Activated T-helper 1 cell treated with anti-CD3 and anti-CD28 coated beads, Interleukin-12 subunit alpha, Interleukin-12 subunit beta, Interleukin-2, Interleukin-4 antibody, amounts not matched to agents 30 ng/mL and 10 ng/mL and 1 ng/mL, durations not matched to agents 14 hours and 24 hours and 36 hours (primary cell): ENCODE measurements at places on chromosomes 2 and 18. TPM values are rescaled to one million over a fixed set of nuclear protein-coding genes. Genes with fewer than 3 reads are reported as not detected.

- no peak for DNase-seq
Observed at GRCh38 chr2:54477896-54478295, 21.8 kb downstream of the SPTBN1 start.

GRCh38 chr2:183079139-183079775 lies 710 bp downstream of the DUSP19 start:
- DNase-seq: no peak

GRCh38 chr18:62289047-62289446 lies 36.1 kb upstream of the TNFRSF11A start:
- DNase-seq: no peak

DNA sequence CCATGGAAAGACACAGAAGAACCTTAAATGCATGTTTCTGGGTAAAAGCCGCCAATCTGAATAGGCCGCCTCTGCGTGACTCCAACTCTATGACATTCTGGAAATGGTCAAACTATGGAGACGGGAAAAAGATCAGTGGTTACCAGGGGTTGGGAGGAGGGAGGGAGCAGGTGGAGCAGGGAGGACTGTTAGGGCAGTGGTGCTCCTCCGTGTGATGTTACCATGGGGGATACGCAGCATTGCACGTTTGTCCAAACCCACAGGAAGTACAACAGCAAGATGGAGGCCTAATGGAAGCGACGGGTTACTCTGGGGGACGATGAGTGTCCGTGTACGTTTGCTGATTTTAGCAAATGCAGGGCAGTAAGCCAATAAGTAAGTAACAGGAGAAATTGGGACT lies 17.2 kb downstream of the TMEM18 start:
- DNase-seq: no peak

- DNase-seq: peak; percentile 81
Observed at GRCh38 chr2:234483568-234484251, 13.2 kb downstream of the ARL4C start.

The PLCD4 gene
- 0.54 and 0.62 TPM in 2 replicates for total RNA-seq

GRCh38 chr2:17136231-17136630 lies 382.0 kb downstream of the RAD51AP2 start:
- DNase-seq: no peak

DNA sequence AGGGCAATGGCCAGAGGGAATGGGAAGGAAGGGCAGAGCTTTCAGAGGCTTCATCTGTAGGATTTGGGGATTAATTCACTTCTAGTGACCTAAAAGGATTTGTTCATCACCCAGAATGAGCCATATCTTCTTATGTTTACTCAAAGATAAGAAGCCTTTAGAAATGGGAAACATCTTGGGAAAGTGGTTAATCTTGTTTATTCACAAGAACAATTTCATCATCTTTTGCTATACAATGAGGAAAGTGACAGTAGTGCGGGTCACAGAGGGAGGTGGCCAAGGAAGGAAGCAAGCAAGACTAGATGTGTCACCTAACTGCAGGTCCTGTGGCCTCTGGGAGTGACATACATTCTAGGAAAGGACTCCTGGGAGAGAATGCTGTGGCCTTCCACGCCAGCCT lies 140.4 kb upstream of the ALPP start:
- no peak for DNase-seq

- no peak for DNase-seq
Observed at GRCh38 chr2:886072-887022, 64.3 kb upstream of the SNTG2 start.

The APLF gene
- total RNA-seq: 2.3 and 3.0 TPM in 2 replicates

The ID2 gene
- 301 and 306 TPM in 2 replicates for total RNA-seq

DNA sequence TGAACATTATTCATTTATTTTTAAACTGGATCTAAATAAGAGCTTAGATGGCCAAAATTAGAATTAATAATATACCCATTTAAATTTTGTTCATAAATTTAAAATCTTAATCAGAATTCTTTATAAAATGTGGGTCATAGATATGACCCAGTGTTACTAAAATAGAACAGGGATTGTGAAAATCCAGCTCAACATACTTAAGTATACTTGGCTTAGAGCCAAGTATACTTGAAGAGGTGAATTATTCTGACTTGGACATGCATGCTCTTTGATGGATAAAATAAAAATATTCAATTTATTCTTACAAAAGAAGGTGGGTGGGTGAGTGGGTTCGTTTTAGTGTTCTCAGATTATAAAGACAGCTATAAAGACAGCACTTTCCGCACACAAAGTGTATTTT lies 70.7 kb downstream of the SPOPL start:
- DNase-seq: no peak

GRCh38 chr2:119463136-119463535 lies 31.5 kb downstream of the TMEM37 start:
- DNase-seq: no peak

GRCh38 chr2:101496279-101496678 lies 21.4 kb upstream of the RFX8 start:
- DNase-seq: no peak

- DNase-seq: no peak
Observed at GRCh38 chr2:86480105-86480504, 38.9 kb downstream of the KDM3A start.

GRCh38 chr2:226553333-226553732 lies 246.3 kb downstream of the IRS1 start:
- DNase-seq: no peak

The MLPH gene
- total RNA-seq: not detected in 2 replicates

DNA sequence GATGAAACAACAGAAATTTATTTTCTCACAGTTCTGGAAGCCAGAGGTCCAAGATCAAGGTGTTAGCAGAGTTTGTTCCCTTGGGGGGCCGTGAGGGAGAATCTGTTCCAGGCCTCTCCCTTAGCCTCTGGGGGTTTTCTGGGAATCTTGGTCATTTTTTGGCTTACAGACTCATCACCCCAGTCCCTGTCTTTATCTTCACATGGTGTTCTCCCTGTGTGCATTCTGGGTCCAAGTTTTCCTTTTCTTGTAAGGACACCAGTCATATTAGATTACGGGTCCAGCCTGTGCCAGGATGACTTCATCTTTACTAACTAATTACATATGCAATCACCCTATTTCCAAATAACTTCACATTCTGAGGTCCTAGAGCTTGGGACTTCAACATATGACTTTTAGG lies 292.5 kb upstream of the TRIB2 start:
- DNase-seq: no peak

DNA sequence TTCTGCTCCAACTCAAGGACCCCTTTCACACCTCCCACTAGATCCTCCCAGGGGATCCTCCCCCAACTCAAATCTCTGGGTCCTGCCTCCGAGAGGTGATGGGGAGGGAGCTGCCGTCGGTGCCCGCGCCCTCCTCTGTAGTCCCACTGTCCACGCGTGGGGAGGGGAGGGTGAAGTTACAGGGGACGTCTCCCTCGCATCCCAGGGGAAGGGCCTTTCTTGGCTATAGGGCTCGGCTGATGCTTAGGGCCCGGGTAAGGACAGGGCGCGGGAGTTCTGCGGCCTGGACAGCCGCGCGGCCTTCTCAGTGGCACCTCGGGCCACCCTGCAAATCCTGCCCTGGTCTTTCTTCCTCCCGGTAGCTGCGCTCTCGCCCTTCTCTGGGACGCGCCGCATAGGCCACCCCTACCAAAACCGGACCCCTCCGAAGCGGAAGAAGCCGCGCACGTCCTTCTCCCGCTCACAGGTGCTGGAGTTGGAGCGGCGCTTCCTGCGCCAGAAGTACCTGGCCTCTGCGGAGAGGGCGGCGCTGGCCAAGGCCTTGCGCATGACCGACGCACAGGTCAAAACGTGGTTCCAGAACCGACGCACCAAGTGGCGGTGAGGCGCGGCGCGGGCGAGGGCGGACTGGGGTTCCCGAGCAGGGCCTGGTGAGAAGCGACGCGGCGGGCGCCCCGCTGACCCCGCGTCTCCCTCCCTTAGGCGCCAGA lies 1.2 kb downstream of the TLX2 start:
- DNase-seq: no peak

The MIB1 gene
- total RNA-seq: 29.8 and 31.7 TPM in 2 replicates

- DNase-seq: no peak
Observed at GRCh38 chr2:195407783-195408182, 249.2 kb upstream of the SLC39A10 start.

- no peak for DNase-seq
Observed at GRCh38 chr2:196329959-196330358, 158.6 kb upstream of the STK17B start.

DNA sequence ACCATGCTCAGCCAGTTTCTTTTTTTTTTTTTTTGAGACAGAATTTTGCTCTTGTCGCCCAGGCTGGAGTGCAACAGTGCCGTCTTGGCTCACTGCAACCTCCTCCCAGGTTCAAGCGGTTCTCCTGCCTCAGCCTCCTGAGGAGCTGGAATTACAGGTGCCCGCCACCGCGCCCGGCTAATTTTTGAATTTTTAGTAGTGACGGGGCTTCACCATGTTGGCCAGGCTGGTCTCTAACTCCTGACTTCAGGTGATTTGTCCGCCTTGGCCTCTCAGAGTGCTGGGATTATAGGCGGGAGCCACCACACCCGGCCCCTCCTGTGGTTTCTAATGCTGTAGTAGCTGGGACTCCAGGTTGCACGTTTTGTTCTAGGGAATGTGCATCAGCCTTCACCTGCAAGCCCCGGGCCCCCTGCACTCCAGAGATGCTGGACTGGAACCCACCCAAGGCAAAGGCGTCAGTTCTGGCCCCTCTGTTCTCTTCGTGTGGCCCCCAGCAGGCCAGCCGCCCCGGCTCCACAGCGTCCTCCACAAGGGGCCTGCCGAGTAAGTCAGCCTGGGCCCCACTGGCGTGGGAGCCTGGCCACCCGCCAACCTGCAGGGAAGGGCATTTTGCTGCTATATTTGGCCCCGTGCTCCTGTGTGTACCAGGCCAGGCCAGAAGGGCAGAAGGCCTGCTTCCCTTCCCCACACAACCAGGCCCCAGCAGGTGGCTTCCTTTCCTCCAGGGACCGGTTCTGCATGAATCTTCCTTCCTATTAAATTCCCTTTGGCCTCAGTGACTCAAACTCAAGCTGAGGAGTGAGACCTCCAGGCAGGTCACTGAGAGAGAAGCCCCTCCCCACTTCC lies 25.7 kb upstream of the B3GNT7 start:
- DNase-seq: no peak

The ZC3H6 gene
- 3.3 and 4.3 TPM in 2 replicates for total RNA-seq

GRCh38 chr2:204110751-204111516 lies 174.4 kb downstream of the ICOS start:
- DNase-seq: no peak

The POTEI gene
- total RNA-seq: not detected in 2 replicates

GRCh38 chr2:230821991-230822520 lies 42.7 kb upstream of the ITM2C start:
- no peak for DNase-seq

DNA sequence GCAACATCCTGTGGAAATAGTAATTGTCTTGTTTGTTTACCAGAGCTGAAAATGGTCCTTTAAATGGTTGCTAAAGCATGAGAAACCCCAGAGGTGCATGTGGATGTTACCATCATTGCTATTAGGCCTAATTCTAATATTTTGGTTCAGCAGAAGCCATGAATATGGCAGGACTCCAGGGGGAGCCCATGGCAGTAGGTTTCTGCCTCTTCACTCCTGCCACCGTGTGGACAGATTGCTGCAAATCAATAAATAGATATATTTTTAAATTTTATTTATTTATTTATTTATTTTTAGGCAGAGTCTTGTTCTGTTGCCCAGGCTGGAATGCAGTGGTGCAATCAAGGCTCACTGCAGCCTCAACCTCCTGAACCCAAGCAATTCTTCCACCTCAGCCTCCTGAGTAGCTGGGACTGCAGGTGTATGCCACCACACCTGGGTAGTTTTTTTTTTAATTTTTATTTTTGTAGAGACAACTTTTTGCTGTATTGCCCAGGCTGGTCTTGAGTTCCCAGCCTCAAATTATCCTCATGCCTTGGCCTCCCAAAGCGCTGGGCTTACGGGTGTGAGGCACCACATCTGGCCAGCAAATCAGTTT lies 54.9 kb upstream of the CAPN13 start:
- DNase-seq: no peak

- no peak for DNase-seq
Observed at GRCh38 chr2:21069746-21070340, 26.0 kb upstream of the APOB start.

The OSR1 gene
- total RNA-seq: not detected in 2 replicates

The KCMF1 gene
- total RNA-seq: 98.1 and 108 TPM in 2 replicates

The GPR55 gene
- total RNA-seq: 0.13 and 0.29 TPM in 2 replicates

DNA sequence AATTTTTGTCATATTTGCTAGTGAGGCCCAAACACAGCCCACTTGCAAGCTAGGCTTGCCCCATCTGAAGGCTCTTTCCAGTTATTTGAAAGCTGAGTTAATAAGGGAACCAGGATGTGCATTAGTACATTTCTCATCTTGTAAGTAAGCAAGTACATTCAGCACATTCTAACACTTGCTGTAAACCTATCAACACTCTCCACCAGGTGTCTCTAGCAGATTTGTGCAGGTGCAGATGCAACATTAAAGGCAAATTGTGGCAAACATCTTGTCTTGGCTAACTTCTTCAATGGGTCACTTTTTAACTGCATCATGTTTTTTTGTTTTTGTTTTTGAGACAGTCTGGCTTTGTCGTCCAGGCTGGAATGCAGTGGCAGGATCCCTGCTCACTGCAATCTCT lies 25.3 kb upstream of the MFSD6 start:
- DNase-seq: peak; percentile 32

GRCh38 chr18:12238826-12239225 lies 15.3 kb upstream of the CIDEA start:
- DNase-seq: no peak

DNA sequence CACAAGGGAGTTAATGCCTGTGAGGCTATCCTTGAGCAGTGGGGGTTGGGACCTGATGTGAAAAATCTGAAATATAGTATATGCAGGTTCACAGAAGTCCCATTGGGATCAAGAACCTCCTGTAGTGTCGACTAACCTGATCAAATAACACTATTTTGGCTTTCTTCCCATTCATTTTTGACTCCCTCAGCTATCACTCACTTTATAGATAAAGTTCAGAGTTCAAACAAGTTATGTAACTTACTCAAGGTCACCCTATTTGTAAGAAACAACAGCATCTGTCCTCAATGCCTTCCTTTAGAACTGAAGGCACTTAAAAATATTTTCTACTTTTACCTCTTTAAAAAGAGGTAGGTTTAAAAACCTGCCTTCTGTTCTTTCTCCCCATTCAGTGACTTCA lies 341.6 kb downstream of the DPP10 start:
- DNase-seq: no peak

DNA sequence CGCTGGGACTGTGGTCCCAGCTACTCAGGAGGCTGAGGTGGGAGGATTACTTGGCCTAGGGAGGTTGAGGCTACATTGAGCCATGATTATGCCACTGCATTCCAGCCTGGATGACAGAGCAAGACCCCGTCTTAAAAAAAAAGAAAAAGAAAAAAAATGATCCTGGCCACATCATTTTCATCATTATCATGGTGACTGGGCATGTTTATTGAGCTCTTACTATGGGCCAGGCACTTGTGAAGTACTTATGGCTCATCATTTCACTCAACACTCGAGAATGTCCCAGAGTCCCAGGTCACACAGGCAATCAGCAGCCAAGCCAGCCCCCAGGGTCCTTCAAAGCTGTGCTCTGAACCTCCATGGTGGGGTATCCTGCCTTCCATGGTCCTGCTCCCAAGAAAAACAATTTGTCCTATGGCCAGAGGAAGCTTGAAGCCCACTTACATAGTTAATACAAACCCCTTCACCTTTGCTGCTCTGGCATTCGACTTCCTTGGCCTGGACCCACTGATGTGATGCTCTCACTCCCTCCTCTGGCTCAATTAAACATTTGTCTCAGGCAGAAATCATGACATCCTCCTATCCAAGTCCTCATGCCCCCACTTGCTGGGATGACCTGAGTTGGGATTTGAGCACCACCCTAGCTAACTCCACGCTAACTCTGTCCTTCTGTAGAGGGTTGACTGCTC lies 3.8 kb upstream of the CNNM4 start:
- no peak for DNase-seq

The TNS1 gene
- total RNA-seq: 0.41 and 1.1 TPM in 2 replicates
